Pancreas (tissue), 10 donors: ENCODE measurements at places on chromosomes 5 and 9. TPM values are rescaled to one million over a fixed set of nuclear protein-coding genes. Genes with fewer than 3 reads are reported as not detected.
A peak's percentile ranks its signal among the peaks of the same experiment; 100 is the strongest.

GRCh38 chr5:125228363-125229070 lies 482.1 kb upstream of the ZNF608 start:
- H3K27me3 ChIP-seq: no peaks in the 10 kb centered on the region
- H3K4me3 ChIP-seq: no peak overlapping the region
- no peak for DNase-seq
- no peaks in the 10 kb centered on the region for H3K36me3 ChIP-seq
- no peaks in the 10 kb centered on the region for H3K4me1 ChIP-seq

RUSC2 gene
- 13.7 TPM for total RNA-seq

PKD2L2 gene
- not detected for total RNA-seq

GPRIN1 gene
- 1.1 TPM for total RNA-seq

- no peaks in the 10 kb centered on the region for H3K36me3 ChIP-seq
- no peak for DNase-seq
- H3K27ac ChIP-seq: no peak overlapping the region
- H3K4me1 ChIP-seq: no peaks in the 10 kb centered on the region
These were observed 400.5 kb downstream of the ARRDC3 start for GRCh38 chr5:90982576-90982975.

DNA sequence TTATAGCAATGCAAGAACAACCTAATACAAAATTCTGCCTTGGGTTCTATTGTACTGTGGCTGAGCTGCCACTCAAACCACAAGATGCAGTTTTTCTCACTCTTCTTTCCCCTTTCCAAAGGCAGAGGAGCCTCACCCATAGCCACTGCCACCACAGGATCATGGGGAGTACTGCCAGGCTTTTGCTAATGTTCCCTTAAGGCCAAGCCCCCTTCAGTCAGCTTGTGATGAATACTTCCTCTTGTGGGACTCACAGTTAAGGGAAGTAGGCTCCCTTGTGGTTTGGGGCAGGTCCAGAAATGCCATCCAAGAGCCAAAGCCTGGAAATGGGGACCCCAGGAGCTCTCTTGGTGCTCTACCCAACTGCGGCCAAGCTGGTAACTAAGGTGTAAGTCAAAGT lies 258.7 kb downstream of the SPATA31D1 start:
- H3K4me1 ChIP-seq: no peaks in the 10 kb centered on the region
- H3K27me3 ChIP-seq: no peaks in the 10 kb centered on the region
- no peak overlapping the region for H3K27ac ChIP-seq
- H3K36me3 ChIP-seq: no peaks in the 10 kb centered on the region
- no peak for DNase-seq

- no peaks in the 10 kb centered on the region for H3K4me1 ChIP-seq
- H3K27ac ChIP-seq: no peak overlapping the region
- H3K36me3 ChIP-seq: no peaks in the 10 kb centered on the region
These were observed 28.9 kb downstream of the HABP4 start for GRCh38 chr9:96478829-96479371.

ANXA2R gene
- 0.70 TPM for total RNA-seq

DNA sequence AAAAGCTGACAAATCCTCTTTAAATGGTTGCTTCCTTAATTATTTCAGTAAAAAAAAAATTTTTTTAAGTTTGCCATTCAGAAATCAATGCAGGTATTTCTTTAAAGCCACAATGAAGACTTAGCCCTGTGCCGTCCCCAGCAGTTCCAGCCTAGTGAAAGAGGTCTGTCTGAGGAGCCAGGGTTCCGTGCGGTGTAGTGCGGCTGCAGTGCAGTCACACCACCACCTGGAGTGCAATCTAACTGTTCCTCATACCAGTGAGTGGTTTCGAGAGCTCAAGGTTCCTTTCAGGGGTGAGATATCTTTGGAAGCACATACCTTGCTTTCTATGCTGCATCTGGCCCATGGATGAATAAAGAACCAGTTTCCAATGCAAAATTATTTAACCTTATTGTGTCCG lies 87.5 kb downstream of the FANCC start:
- no peak overlapping the region for H3K4me3 ChIP-seq
- H3K36me3 ChIP-seq: no peaks in the 10 kb centered on the region
- DNase-seq: no peak

DNA sequence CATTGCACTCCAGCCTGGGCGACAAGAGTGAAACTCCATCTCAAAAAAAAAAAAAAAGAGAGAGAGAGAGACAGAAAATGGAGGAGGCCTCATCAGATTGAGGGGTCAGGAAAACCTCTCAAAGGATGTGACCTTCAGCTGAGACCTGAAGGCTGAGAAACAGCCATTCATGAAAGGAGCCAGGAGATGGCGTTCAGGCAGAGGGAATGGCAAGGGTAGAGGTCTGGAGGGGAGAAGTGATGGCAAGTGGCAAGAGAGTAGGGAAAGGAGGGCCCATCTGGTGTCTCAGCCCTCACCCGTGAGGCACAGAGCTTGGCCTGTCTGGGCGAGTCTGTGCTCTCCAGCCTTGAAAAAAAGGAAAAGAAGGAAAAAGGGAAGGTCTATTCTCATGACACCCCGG lies 17.0 kb downstream of the CAMK2A start:
- H3K36me3 ChIP-seq: no peaks in the 10 kb centered on the region
- peaks cover 8% of the 10 kb centered on the region for H3K4me1 ChIP-seq
- no peak overlapping the region for H3K27ac ChIP-seq
- no peak for DNase-seq
- no peaks in the 10 kb centered on the region for H3K27me3 ChIP-seq

GRCh38 chr9:89955144-89955543 lies 350.3 kb downstream of the GADD45G start:
- H3K36me3 ChIP-seq: no peaks in the 10 kb centered on the region
- no peaks in the 10 kb centered on the region for H3K27me3 ChIP-seq
- H3K4me1 ChIP-seq: no peaks in the 10 kb centered on the region
- no peak for DNase-seq
- H3K4me3 ChIP-seq: no peak overlapping the region

- no peaks in the 10 kb centered on the region for H3K4me1 ChIP-seq
- no peaks in the 10 kb centered on the region for H3K27me3 ChIP-seq
- H3K4me3 ChIP-seq: no peak overlapping the region
- no peaks in the 10 kb centered on the region for H3K36me3 ChIP-seq
These were observed 212.4 kb downstream of the DTWD2 start for GRCh38 chr5:118775790-118776499.

WNT8A gene
- total RNA-seq: not detected

- H3K4me3 ChIP-seq: no peak overlapping the region
- no peak for DNase-seq
- no peak overlapping the region for H3K27ac ChIP-seq
- H3K27me3 ChIP-seq: no peaks in the 10 kb centered on the region
- H3K36me3 ChIP-seq: no peaks in the 10 kb centered on the region
These were observed 59.6 kb upstream of the MAN2A1 start for GRCh38 chr5:109630093-109630492.

GRCh38 chr9:14345354-14346230 lies 31.7 kb upstream of the NFIB start:
- H3K36me3 ChIP-seq: no peaks in the 10 kb centered on the region
- no peak overlapping the region for H3K27ac ChIP-seq
- no peak overlapping the region for H3K4me3 ChIP-seq
- H3K27me3 ChIP-seq: no peaks in the 10 kb centered on the region
- H3K4me1 ChIP-seq: no peaks in the 10 kb centered on the region

FOXD4 gene
- 0.28 TPM for total RNA-seq

DNA sequence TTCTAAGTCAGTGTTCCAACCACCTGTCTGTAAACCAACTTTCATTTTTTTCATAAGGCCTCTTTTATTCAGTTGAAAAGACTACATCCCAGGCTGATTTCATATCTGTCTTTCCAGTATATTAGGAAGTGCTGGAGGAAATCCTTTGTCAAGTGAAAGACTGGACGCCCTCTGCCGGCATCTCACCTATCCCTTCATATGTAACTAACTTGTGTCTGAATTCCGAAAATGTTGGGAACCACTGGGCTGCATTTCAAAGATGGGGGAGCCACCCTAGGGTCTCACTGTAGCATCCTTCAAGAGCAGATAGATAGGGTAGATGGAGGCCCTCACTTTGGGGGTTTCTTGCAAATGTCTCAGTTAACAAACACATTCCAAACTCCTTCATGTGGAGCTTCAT lies 569.8 kb downstream of the CTNND2 start:
- H3K27me3 ChIP-seq: no peaks in the 10 kb centered on the region
- no peaks in the 10 kb centered on the region for H3K36me3 ChIP-seq
- no peaks in the 10 kb centered on the region for H3K4me1 ChIP-seq
- no peak overlapping the region for H3K4me3 ChIP-seq
- no peak overlapping the region for H3K27ac ChIP-seq
- DNase-seq: no peak

ACTBL2 gene
- not detected for total RNA-seq

QRFP gene
- not detected for total RNA-seq

GRCh38 chr5:141182248-141182647 lies at the start of gene PCDHB16:
Gene PCDHB16, plus strand, starts transcription at chr5:141182387. Its CDS starts 173 bp downstream, at chr5:141182560.
- no peaks in the 10 kb centered on the region for H3K36me3 ChIP-seq
- H3K27ac ChIP-seq: no peak within 1 kb of the TSS
- DNase-seq: peak; percentile 25

CYSRT1 gene
- total RNA-seq: 0.22 TPM
